ENCODE measurements at places on chromosomes 2 and 18.

- DNase-seq, result peak; percentile 39
Measured at GRCh38 chr2:148794558-148794957, 80.5 kb upstream of the KIF5C start.

- DNase-seq, result no peak
Measured at GRCh38 chr2:117523267-117523666, 291.2 kb upstream of the DDX18 start.

DNA sequence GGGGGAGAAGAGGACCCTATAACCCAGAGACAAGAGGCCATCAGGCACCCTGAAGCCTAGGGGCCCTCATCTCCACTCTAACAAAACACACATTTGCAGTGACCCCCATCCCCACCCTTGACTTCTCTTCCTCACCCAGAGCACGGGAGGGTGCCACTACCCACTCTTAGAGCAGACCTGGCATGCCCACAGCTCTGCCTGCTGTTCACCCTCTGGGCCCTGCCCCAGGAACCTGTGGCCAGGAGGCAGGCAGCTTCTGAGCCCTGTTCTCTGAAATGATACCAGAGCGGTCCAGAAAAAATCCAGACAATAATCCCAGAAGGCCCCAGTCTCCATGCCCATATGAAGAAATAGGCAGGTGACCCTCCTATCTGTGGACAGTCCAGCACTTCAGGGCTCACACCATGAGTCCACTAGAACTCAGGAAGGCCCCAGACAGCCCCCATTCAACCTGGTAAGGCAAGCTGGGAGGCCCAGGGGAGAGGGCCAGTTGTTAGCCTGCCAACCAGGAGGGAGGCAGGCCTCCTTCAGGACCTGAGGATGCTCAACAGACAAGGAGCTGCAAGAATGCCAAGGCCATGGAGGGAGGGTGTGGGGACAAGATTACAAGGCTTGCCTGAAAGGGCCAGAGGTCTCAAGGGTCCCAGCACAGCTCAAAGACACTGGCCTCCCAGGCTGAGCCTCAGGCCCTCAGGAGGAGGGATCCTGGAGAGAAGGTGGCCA, 75.0 kb downstream of the TNS1 start:
- DNase-seq, result no peak

DNA sequence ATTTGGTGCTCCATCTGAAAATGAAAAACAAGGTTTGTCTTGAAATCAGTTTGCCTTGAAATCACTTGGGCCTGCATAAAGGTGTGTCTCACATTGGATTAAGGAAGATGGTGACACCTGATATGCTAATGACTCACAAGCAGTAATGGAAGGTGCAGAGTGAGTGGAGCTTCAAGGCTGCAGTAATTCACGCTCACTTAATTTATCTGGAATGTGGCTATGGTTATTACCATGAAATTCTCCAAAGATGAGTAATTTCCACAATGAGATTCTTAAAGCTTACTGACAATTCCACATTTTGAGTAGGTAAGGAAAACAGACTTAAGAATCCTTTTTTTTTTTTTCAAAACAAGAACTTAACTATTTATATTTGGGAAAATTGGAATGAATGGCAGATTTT, 156.8 kb downstream of the PAX3 start:
- DNase-seq, result no peak

GRCh38 chr2:217858519-217859491, 144.0 kb downstream of the TNS1 start:
- peak; percentile 96 for DNase-seq

DNA sequence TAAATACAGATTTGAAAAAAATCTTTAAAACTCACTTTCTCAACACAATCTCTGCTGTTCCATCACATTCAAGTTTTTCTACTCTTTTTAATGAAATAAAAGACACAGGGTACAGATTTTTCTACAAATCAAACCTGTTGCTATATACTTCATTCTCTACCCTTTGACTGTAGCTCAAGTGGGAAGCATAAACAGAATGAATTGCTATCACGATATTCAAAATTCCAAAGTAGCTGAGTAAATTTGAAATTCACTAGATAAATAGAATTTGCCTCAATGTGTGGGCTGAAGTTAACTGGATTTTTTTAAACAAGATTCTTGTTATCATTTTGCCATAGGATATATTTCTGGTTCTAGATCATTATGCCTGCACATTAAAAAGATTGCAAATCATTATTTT, 185.9 kb downstream of the ZNF521 start:
- no peak for DNase-seq

GRCh38 chr18:3211236-3211992, 8.4 kb downstream of the MYOM1 start:
- DNase-seq, result no peak

GRCh38 chr2:159070235-159070634, 101.8 kb downstream of the TANC1 start:
- no peak for DNase-seq

DNA sequence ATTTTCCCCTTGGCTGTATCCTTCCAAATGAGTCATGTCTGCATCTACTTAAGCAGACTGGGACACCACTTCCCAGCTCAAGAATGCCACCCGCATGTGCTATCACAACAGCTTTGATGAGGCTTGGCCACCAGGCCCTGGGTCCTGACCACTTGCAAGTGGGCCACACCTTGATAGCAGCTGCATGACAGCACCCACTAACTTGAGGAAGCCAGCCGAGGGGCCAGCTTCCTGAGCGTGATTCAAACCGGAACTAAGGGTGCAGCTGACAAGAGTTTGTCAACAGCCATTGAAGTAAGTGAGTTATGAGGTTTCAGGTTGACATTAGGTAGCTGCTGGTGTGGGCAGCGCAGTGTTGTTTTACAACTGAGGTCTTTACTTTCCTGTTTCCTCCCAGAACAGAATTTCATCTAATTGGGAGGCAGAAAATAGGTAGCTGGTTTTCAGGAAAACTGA, 54.4 kb downstream of the EPHA4 start:
- peak; percentile 62 for DNase-seq

DNA sequence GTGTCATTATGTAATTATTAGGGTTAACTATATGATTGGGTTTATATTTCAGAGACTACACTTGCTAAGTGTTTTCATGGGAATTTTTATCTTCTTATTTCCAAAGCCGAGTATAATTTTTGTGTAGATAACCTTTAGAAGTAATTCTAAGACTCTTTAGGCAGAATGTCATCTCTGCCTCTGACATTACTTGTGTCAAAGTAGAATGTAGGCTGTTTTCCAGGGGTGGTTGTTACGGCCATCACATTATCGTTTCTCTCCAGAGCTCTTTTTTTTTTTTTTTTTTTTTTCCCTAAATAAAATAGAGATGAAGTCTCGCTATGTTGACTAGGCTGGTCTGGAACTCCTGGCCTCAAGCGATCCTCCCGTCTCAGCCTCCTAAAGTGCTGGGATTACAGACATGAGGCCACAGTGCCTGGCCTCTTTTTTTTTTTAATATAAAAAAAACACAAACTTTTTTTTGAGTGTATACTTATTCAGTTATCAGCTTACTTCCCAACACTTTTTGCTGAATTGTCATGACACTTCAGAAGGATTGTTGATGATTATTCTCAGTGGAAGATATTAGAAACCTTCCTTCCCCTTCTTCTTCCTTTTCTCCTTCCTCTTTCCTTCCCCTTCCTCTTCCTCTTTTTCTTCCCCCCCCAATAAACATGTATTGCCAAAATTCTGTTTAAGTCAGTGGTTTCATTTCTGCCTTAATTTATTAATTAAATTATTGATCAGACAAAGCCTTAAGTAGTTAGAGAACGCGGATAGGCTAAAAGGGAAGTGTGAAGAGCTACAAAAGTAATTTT, 2.3 kb downstream of the PIKFYVE start:
- DNase-seq, result no peak

GRCh38 chr2:28313220-28313784, 79.4 kb upstream of the FOSL2 start:
- DNase-seq, result no peak

- DNase-seq, result no peak
Measured at GRCh38 chr18:34330308-34330707, 105.6 kb upstream of the NOL4 start.

- peak; percentile 27 for DNase-seq
Measured at GRCh38 chr2:72778410-72778809, 47.4 kb downstream of the EXOC6B start.

GRCh38 chr18:60981682-60982328, 351.4 kb upstream of the CDH20 start:
- DNase-seq, result no peak

GRCh38 chr2:186533717-186534116, 47.7 kb downstream of the ZC3H15 start:
- no peak for DNase-seq

DNA sequence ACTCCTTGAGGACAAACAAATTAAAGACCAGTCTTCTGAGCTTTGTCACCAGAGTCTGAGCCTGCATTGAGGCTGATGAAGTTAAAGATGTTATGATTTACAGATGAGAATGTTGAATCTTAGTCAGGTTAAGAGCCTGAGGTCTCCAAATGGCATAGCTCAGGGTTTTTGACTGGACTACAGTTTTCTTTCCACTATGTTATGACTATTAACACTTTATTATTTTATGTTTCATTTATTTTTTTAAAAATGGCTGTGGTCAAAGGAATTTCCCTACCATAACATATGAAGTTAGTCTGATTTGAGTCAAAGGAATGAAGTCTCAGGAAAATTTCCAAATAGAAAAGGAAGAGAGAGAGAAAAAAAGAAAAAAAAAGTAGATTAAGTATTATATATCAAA, 39.7 kb upstream of the CWC22 start:
- DNase-seq, result no peak

- DNase-seq, result no peak
Measured at GRCh38 chr2:44793322-44793870, 148.1 kb upstream of the SIX3 start.

DNA sequence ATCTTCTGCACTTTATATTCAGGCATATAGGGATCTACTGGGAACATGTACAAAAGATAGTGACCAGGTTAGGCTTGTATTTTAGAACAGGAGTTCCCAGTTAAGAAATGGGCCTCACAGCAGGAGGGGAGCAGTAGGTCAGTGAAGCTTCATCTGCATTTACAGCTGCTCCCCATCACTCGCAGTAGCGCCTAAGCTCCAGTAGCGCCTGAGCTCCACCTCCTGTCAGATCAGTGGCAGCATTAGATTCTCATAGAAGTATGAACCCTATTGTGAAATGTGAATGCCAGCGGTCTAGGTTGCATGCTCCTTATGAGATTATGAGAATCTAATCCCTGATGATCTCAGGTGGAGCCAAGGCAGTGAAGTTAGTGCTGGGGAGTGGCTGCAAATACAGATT, 224.4 kb upstream of the CYRIA start:
- DNase-seq, result no peak

DNA sequence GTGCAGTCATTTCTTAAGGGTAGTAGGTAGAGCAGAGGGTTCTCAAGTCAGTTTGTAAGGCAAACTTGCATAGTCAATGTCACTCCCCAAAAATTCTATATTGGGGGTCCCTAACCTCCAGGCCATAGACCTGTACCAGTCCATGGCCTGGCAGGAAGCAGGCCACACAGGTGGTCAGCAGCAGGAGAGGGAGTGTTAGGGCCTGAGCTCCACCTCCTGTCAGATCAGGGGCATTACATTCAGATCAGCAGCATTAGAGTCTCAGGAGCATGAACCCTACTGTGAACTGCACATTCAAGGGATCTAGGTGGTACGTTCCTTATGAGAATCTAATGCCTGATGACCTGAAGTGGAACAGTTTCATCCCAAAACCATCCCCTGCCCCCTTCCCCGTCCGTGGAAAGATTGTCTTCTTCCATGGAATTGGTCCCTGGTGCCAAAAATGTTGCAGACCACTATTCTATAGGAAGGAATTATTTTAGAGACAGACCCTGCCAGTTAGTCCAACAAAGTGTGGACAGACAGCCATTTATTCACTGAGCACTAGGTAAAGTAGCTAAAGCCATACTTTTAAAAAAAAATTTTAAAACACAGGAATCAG, 6.7 kb downstream of the COA5 start:
- DNase-seq, result no peak

DNA sequence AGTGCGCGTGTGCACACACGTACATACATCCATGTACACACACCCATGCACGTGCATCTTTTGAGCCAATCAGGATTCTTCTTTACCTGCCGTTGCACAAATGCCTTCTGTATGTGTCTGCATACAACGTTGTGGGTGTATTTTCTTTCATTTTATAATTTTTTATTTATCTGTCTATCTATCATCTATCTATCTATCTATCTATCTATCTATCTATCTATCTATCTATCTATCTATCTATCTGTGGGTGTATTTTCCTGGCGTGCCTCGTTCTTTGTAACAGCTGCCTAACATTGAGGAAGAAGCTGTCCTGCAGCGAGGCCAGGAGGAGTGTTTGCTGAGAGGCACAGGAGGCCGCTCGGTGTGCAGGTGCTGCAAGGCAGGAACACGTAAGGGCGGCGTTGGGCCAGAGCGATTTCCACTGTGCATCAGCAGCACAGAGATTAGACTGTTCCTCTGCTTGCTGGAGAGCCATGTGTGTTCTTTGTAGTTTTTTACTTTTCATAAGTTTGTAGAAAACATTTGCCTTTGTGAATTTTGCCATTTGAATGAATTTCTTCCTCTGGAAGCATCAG, 84.4 kb downstream of the DGKD start:
- no peak for DNase-seq

DNA sequence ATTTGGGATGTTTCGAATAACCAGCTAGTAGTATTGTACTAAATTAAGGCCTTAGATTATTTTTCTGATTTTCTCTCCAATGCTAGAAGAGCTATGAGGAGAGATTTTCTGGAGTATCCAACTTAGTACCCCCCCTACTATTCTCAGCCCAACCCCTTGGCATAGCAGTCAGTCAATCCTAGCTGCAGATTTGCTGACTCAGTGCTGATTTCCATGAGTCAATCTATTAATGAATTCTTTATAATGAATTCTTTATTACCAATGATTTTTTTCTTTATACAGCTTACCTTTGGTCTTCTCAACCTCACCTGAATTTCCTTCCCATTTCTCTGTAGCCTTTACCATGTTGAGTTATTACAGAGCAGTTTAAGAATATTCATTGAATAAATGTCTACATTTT, 192.8 kb upstream of the ETAA1 start:
- DNase-seq, result no peak

GRCh38 chr2:119126650-119127049, 31.9 kb downstream of the C1QL2 start:
- DNase-seq, result no peak

- no peak for DNase-seq
Measured at GRCh38 chr2:136070913-136071312, 47.0 kb downstream of the CXCR4 start.

DNA sequence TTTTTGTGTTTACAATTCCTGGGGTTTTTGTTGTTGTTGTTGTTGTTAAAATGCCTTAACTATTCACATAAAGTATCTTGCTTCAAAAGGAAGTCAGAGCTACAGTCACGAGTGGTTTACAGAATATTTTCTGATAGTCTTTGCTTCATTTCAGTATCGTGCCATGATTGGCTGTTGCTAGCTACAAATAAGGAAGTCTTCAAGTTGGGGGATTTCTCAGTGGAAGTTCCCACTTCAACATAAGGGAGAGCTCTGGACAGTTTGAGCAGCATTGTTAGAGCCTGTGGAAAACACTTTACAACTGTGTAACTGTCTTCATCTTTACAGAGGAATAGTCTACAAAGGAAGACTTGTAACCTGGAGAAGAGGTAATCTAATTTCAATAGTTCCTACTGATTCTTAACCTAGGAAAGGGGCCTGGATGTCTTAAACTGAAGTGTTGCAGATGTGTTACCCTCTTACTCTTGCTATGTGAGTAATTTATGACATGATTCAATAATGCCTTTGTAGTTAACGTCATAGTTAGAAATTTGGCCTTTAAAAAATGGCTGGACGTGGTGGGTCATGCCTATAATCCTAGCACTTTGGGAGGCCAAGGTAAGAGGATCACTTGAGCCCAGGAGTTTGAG, 23.4 kb upstream of the TANK start:
- DNase-seq, result no peak

- DNase-seq, result no peak
Measured at GRCh38 chr2:56522605-56523089, 338.9 kb downstream of the CCDC85A start.

GRCh38 chr18:4755848-4756247, 300.7 kb upstream of the DLGAP1 start:
- no peak for DNase-seq

Measured in GM04503 (cell line).